Pancreas (tissue), 10 donors: ENCODE measurements at places on chromosomes 2 and 18.

DNA sequence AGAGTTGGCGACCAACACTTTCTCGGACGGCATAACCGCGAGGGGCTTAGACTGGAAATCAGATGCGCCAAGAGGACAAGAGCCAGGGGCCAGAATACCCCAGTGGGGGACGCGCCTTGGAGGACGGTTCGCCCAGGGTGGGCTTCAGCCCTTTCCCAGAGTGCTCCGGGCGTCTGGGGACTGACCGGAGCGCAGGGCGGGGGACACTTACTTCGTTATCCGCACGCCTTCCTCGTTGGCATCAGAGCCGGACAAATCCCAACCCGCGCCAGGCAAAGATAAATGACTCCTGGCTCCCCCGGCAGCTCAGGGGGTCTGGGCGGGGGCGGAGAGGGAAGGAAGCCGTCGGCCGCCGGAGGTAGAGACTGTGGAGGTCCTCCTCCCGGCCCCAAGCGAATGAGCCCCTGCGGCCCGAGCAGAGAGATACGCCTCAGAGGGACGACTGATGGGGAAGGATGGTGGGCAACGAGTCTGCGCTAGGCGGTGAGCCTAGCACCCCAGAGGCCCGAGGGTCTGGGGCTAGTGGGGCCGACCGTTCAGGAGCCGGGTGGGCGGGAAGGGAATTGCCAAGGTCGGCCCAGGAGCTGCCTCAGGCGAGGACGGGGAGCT is 4.7 kb upstream of the SATB2 start:
- DNase-seq, result no peak

DNA sequence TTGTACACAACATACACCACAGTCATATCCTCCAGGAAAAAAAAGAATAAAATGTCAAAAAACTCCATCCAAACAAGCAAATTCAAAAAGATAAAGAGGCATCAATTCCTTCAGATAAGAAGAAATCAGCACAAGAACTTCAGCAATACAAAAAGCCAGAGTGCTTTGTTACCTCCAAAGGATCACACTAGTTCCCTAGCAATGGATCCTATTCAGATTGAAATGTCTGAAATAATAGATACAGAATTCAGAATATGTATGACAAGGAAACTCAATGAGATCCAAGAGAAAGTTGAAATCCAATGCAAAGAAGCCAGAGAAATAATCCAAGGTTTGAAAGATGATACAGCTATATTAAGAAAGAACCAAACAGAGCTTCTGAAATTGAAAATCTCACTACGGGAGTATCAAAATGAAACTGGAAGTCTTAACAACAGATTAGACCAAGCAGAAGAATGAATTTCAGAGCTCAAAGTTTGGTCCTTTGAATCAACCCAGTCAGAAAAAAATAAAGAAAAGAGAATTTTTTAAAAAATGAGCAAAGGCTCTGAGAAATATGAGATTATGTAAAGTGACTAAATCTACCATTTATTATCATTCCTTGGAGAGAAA is 80.6 kb downstream of the TRABD2A start:
- no peak for DNase-seq

GRCh38 chr2:159895258-159896065 is 97.5 kb upstream of the CD302 start:
- DNase-seq, result no peak

GRCh38 chr2:32009516-32010256 is 1.1 kb downstream of the MEMO1 start:
- DNase-seq, result peak; percentile 87

DNA sequence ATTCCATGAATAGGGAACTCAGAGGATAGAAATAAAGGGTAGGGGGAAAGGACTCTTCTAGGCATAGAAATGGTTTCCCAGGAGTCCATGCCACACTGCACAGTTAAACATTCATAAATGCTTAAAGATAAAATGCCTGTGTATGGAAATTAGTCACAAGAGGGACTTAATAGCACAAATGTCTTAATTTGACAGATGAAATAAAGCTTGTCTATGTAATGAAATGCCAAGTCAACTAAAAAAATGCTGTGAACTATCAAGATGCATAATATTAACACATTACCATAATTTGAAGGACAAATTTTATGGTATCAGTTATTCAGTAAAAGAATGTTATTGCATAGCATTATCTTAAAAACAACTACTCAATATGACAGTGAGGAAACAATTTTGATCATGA is 553.2 kb upstream of the NETO1 start:
- no peak for DNase-seq

DNA sequence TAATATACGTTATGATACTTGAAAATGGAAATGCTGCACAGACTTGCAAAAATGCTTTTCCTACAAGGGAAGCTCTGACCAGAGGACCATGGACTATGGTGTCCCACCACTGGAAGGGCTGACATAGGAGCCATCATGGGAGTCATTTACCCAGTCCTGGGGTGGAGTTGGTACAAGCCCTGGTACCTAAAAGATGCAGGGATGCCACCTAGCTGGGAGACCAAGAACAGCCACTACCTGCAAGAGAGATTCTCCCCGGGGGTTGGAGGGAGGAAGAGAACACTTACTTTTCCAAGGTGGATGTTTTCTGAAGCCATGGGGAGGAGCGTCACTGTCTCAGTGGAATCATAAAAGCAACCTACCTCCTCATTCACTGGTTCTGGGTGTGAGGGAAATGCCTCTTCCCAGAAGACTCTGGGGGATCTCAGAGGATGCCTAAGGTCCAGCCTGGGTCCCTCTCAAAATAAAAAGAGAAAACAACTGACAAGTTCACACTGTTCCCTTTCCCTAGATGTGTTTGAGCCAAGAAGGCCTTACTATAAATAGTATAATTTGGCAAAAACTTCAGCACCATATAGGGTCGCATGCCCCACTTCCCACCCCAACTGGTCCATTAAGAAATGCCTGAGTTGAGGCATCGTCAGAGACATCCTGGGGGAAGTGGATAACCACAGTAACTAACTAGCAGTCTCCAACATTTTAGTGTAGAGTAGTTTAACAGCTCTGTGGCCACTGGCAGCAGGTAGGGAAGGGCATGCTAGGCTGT is 39.9 kb downstream of the REEP1 start:
- DNase-seq, result no peak

- no peak for DNase-seq
These were observed 640.7 kb upstream of the ACVR2A start for GRCh38 chr2:147204102-147204501.

GRCh38 chr2:70772486-70773155 is 4.6 kb upstream of the ADD2 start:
- no peak for DNase-seq

GRCh38 chr2:235660484-235661082 is 166.7 kb downstream of the AGAP1 start:
- no peak for DNase-seq

GRCh38 chr18:2971741-2972552 is 41.0 kb downstream of the LPIN2 start:
- DNase-seq, result no peak

- no peak for DNase-seq
These were observed 32.1 kb downstream of the GDF7 start for GRCh38 chr2:20698916-20699613.

- DNase-seq, result no peak
These were observed 25.9 kb upstream of the SNTG2 start for GRCh38 chr2:924701-925100.

DNA sequence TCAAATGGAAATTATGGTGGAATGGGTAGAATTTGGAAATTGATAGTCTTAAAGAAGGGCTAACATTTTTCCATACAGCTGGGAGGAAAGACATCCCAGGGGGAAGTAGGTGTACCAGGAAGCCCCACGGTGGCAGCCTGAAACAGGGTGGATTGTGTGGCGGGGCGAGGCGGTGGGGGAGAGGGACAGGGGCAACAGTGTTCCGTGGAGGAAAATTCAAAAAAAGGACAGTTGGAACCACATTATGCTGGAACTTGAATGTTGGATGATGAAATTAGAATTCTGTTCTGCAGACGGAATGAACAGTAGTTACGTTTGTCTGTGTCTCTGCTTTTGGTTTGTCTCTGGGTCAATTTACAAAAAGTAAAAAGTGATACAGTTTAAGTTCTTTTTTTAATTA is 10.6 kb upstream of the CIB4 start:
- DNase-seq, result no peak

- no peak for DNase-seq
These were observed 63.5 kb upstream of the FZD7 start for GRCh38 chr2:201969938-201970785.

DNA sequence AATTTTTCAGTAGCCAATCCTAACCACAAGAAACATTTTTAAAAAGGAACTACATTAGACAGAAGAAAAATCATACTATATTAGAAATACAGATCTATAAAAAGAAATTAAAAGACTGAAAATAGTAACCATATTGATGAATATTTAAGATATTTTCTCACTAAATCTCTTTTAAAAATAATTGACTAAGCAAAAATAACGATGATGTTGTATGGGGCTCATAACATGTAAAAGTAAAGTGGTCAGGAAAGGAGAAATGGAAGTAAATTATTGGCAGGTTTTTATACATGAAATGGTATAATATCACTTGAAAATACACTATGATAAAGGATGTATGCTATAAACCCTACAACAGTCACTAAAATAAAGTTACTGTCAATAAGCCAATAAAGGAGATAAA is 5.4 kb downstream of the WDPCP start:
- no peak for DNase-seq

GRCh38 chr2:172380436-172381274 is 46.7 kb upstream of the ITGA6 start:
- no peak for DNase-seq

DNA sequence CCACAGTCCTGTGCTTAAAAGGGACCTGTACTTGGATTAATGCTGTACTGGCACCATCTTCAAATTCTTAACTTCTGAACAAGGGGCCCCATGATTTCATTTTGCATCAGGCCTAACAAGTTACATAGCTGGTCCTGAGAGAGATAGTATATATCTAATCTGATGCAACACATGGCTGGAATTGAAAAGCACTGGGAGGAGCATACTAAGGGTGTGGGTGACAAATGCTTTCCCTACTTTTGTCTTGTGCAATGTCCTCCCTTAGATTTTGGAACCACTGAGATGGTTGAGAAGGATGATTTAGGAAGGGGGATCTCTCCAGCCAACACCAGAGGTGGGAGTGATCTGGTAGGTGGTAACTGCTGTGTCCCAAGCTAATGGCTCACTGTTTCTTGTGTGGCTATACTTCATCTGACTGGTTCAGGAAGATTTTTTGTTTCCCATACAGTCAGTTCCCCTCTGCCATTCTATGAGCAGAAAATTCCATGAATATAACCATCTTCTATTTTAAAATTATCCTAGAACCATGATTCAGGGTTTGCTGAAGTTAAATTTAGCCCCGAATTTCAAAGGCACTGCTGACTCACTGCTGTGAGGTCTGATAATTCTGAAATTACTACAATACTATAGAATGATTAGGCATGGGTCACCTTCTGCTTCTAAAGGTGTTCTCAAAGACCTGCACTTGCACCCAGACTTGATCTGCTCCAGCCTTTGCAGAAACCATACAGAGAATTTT is 108.3 kb upstream of the NCKAP5 start:
- no peak for DNase-seq

- no peak for DNase-seq
These were observed 1.2 kb downstream of the SERTAD2 start for GRCh38 chr2:64652231-64653108.

- DNase-seq, result no peak
These were observed 26.2 kb downstream of the DNER start for GRCh38 chr2:229688141-229688540.

DNA sequence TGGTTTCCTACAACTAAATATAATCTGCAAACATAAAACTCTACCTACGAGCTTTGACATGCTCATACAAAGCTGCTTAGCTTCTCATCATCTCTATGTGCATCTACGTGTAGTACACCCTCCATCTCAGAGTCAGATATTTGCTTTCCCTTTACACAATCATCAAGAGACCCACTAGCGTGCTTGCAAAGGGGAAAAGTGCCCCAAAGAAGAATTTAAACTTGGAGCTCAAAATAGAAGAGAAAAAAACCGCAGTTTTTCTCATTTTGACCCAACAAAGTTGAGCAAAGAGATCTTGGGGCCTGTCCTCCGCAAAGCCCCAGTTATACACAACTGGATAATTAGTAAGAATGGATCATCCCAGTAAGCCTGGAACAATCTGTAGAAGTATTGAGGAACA is 104.1 kb downstream of the PAX3 start:
- DNase-seq, result no peak

DNA sequence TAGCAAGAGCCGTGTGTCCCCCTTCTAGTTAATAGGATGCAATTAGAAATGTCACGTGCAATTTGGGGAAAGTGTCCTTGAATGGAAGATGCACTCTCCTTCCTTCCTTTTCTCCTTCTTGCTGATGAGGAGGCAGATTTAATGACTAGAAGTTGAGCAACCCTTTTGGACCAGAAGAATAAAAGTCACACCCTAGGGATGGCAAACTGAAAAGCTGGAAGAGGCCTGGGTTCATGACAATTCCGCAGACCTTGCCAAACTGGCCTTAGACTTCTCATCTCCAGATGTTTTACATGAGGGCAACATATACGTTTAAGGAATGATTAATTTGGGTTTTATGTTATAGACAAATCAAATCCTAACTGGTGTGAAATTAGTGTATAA is 38.6 kb upstream of the NCOA1 start:
- no peak for DNase-seq

GRCh38 chr2:11742317-11742701 is 4.1 kb upstream of the LPIN1 start:
- DNase-seq, result no peak
